Stimulated activated CD4-positive, alpha-beta T cell treated with anti-CD3 and anti-CD28 coated beads, Interleukin-2, amount 100 ng/mL, for 24 hours (primary cell): ENCODE measurements at places on chromosomes 4 and X.

- peak; percentile 23 for DNase-seq
These were observed 14.1 kb downstream of the HPSE start for GRCh38 chr4:83320548-83320947.

GRCh38 chrX:142663330-142664095, 362.2 kb upstream of the SPANXN4 start:
- DNase-seq = no peak

DNA sequence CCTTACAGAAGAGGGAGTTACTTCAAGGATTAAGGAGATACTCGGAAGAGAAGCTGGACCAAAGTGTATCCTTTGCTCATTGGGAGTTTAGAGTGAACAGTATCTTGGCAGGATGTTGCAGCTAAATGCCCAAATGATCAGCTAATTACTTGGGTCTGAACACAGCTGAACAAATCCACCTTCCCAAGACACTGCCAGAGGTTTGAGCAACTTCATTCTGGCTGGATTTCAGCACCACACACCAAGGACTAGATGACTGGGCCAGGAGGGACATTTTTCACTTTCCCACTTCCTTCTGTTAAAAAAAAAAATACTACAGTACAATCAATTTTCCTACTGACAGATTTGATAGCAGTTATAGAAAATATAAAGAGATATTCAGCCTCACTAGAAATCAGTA, 324.6 kb downstream of the MID1IP1 start:
- no peak for DNase-seq

GRCh38 chr4:182805321-182805720, 111.9 kb downstream of the DCTD start:
- DNase-seq = no peak

- DNase-seq = no peak
These were observed 79.6 kb downstream of the COMMD8 start for GRCh38 chr4:47383829-47384427.

DNA sequence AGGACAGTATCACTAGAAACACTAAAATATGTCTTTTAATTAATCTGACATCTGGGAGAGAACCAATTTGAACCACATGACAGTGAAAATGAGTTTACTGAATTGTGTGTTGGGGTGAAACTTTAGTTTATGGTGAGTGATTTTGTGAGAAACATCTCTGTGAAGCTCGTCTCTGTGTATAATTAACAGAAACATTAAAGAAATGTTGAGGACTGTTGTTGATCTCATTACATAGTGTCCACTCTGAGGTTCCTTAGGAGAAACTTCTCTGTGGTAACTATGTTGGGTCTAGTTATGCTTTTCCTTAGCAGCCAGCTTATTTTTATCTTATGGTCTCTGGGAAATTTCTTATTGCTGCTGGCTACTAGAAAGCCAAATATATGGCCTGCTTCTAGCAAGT, 15.8 kb downstream of the FGF2 start:
- DNase-seq = no peak

DNA sequence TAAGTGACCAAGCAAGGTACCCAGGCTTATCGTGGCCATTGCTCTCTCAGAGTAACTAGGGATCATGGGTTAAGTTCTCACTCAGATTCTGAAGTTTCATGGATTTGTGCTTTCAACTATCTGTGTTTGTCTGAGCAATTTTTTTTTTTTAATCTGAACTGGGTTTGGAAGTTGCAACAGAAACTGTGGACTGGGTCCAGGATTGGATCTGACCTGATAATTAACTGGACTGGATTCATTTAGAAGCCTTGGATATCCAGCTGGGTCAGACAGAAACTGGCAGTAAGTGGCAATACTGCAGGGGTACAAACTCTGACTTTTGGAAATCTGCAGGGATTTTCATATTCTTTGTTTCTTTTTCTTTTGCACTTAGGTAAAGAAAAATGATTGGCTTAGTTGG, 38.7 kb upstream of the FGF2 start:
- no peak for DNase-seq

GRCh38 chr4:56674984-56675383, 6.1 kb downstream of the HOPX start:
- no peak for DNase-seq

GRCh38 chr4:6427439-6428090, 44.8 kb downstream of the PPP2R2C start:
- DNase-seq = no peak

GRCh38 chr4:138014590-138015288, 227.4 kb downstream of the SLC7A11 start:
- DNase-seq = no peak

GRCh38 chr4:17511051-17511450, 839 bp downstream of the QDPR start:
- no peak for DNase-seq

GRCh38 chr4:86235549-86235948, 124.3 kb downstream of the MAPK10 start:
- DNase-seq = no peak

DNA sequence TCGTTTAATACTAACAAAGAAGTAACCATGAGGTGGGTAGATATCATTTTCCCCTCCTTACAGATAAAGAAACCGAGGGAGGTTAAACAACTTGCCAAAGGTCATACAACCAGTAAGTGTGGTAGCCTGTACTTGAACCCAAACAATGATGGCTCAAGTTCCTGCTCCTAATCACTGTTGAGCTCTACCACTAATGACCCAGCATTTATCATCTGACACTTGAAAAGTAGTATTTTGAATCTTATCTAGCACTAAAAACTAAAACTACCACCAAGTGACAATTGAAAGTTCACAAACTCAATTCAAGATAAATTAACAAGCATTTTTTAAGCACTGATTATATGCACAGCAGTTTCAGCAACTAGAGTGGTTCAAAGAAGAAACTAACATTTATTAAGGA, 13.1 kb downstream of the FBXW7 start:
- no peak for DNase-seq

- DNase-seq = no peak
These were observed 537.3 kb upstream of the FTHL17 start for GRCh38 chrX:31609130-31609529.

GRCh38 chr4:110059556-110060191, 138.7 kb downstream of the ELOVL6 start:
- no peak for DNase-seq

DNA sequence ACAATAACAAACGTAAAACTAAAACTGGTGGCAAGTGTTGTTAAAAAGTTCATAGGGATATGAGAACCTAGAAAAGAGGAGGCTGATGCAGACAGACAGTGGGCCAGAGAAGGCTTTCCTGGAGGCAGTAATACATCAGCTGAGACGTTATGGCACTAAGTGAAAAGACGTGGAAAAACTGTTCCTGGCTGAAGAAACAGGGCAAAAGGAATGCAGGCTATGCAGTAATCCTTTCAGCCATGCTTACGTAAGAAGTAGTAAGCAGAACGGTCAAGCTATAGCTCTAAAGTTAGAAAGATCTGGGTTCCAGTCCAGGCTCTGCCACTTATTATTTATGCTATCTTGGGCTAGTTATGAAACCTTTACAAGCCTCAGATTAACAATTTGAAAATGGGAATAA, 6.4 kb downstream of the LAMTOR3 start:
- no peak for DNase-seq
